Effector memory CD8-positive, alpha-beta T cell (primary cell): ENCODE measurements at places on chromosomes 7 and 10.

- no peak for DNase-seq
- no peak overlapping the region for H3K4me3 ChIP-seq
- no peaks in the 10 kb centered on the region for H3K4me1 ChIP-seq
- H3K36me3 ChIP-seq: no peaks in the 10 kb centered on the region
- peaks cover 21% of the 10 kb centered on the region for H3K27me3 ChIP-seq
These were observed 30.8 kb upstream of the SCIN start for GRCh38 chr7:12539681-12540080.

DNA sequence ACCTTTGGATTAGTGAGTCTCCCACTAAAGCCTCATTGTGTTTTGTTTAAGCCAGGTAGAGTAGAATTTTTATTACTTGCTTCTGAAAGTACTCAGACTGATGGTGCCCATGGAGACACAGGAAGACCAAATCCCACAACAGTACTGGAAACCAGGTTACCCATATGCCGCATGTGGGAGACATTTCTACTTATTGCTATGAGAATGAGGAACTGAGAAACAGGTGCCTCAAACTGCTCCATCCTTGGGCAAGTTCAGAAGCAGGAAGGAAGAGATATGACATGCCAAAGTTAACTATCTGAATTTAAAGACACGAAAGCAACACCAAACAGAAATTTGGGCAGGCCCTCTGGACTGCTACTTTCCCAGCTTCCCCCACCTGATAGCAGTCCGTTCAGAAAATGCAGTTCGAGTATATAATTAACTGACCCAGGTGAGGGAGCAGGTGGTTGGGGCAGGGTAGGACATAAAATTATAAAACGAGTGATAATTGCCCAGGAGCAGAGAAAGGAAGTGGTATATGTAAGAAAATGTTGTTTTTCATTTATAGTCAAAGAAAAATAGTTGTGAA lies 382.3 kb upstream of the MTPN start:
- no peak overlapping the region for H3K27ac ChIP-seq
- H3K36me3 ChIP-seq: peaks cover 3% of the 10 kb centered on the region
- no peaks in the 10 kb centered on the region for H3K4me1 ChIP-seq
- H3K4me3 ChIP-seq: no peak overlapping the region
- no peaks in the 10 kb centered on the region for H3K27me3 ChIP-seq
- DNase-seq: no peak

DNA sequence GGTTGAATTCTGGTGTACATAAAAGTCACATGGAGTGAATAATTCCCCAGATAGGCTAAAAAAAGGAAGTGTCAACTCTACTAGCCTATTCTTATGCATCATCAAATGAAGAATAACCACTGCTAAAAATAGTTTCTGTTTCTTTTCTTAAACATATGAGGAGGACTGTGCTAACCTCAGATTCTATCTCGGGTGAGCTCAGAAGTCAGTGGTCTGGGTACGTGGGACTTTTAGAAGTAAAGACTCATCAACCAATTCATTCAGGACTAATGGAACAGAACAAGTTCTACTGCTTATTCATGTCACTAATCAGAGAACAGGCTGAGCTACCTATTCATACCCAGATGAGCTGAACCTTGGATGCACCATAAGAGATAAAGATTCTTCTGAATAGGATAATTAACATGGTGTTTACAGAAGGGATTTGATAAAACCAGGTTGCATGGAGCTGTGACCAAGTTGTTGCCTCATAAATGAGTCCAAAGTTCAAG lies 9.5 kb upstream of the ASAH2 start:
- H3K36me3 ChIP-seq: no peaks in the 10 kb centered on the region
- no peak for DNase-seq
- H3K4me1 ChIP-seq: peaks cover 9% of the 10 kb centered on the region
- no peak overlapping the region for H3K4me3 ChIP-seq
- H3K27me3 ChIP-seq: peaks cover 54% of the 10 kb centered on the region
- no peak overlapping the region for H3K27ac ChIP-seq

GRCh38 chr10:86419101-86419500 lies 52.5 kb upstream of the GRID1 start:
- no peaks in the 10 kb centered on the region for H3K4me1 ChIP-seq
- H3K27ac ChIP-seq: no peak overlapping the region
- H3K36me3 ChIP-seq: peaks cover 2% of the 10 kb centered on the region
- no peak for DNase-seq
- no peaks in the 10 kb centered on the region for H3K27me3 ChIP-seq

DNA sequence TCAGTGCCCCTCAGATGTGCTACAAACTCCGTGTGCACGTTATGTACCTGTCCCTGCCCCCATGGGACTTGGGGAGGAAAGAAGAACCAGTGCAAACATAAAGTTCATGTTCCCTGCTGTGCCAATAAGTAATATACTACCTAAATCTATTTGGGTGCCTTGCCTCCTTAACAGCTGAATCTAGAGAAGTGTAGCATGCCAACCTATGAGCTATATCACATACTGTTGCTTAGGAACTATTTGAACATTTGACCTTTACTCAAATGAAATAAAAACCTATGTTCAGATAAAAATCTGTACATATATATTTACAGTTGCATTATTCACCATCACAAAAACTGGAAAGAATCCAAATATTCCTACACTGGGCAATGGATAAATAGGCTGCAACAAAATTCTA lies 9.8 kb downstream of the POT1 start:
- peaks cover 35% of the 10 kb centered on the region for H3K4me1 ChIP-seq
- no peak overlapping the region for H3K27ac ChIP-seq
- peaks cover 6% of the 10 kb centered on the region for H3K36me3 ChIP-seq
- DNase-seq: no peak
- no peak overlapping the region for H3K4me3 ChIP-seq

- H3K27ac ChIP-seq: no peak overlapping the region
- H3K4me3 ChIP-seq: no peak overlapping the region
- H3K36me3 ChIP-seq: no peaks in the 10 kb centered on the region
- no peak for DNase-seq
- peaks cover 27% of the 10 kb centered on the region for H3K27me3 ChIP-seq
These were observed 143.4 kb downstream of the TMEM168 start for GRCh38 chr7:112646783-112647182.

- DNase-seq: no peak
- peaks cover 78% of the 10 kb centered on the region for H3K4me1 ChIP-seq
- no peaks in the 10 kb centered on the region for H3K27me3 ChIP-seq
- peaks cover 13% of the 10 kb centered on the region for H3K36me3 ChIP-seq
These were observed 14.0 kb downstream of the RALA start for GRCh38 chr7:39637400-39637799.

DNA sequence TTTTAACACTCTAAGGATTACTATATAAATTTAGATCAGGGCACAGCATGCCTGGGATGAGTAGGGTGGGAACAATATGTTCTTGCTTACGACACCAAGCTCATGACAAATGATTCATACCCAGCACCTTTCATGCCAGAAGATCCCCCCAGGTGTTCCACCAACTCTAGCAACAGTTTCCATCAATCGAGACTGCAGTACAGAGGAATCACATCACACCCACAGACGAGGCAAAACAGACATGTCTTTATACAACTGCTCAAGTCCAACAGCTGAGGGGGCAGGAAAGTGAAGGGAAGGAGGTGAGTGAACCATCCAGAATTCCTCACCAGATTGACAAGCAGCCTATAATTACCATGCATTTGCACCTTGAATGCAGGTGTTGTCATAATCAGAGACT lies 3.6 kb downstream of the SORCS1 start:
- H3K27me3 ChIP-seq: no peaks in the 10 kb centered on the region
- no peak overlapping the region for H3K4me3 ChIP-seq
- no peak overlapping the region for H3K27ac ChIP-seq
- no peak for DNase-seq
- H3K36me3 ChIP-seq: no peaks in the 10 kb centered on the region
- no peaks in the 10 kb centered on the region for H3K4me1 ChIP-seq

GRCh38 chr10:1664333-1664964 lies 72.9 kb downstream of the ADARB2 start:
- no peaks in the 10 kb centered on the region for H3K4me1 ChIP-seq
- no peak for DNase-seq

DNA sequence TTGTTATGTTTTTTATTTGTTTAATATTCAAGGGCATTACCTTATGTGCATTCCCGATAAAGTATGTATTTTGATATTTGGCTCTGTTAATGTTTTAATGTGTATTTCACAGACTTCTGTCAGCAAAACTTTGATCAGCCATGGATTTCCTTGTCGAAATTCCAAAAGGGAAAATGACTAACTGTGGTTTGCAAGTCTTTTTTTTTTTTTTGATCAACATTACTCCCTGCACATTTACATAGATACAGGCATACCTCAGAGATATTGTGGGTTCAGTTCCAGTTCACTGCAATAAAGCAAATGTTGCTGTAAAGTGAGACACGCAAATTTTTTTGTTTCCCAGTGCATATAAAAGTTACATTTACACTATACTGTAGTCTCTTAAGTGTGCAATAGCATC lies 351.9 kb downstream of the CXCL12 start:
- peaks cover 2% of the 10 kb centered on the region for H3K36me3 ChIP-seq
- no peak overlapping the region for H3K27ac ChIP-seq
- H3K27me3 ChIP-seq: peaks cover 33% of the 10 kb centered on the region

DNA sequence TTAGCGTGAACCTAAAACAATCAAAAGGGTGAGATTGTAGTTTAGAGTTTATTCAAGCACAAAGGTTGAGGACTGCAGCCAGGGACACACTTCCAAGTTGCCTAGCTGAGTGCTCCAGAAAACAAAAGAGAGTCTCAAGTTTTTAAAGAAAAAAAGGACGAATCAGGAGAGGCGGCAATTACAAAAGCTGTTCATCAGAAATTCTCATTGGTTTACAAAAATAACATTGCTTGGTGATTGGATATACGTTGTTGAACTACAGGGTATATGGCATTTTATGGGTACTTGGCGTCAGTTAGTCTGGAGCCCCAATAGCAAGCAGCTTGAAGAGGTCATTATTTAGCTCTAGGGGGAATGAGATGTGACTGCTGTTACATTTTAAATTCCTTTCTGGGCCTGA lies 11.5 kb downstream of the ZNF438 start:
- H3K4me1 ChIP-seq: no peaks in the 10 kb centered on the region
- no peak overlapping the region for H3K27ac ChIP-seq
- no peaks in the 10 kb centered on the region for H3K36me3 ChIP-seq
- no peak for DNase-seq
- H3K27me3 ChIP-seq: no peaks in the 10 kb centered on the region
- H3K4me3 ChIP-seq: no peak overlapping the region

DNA sequence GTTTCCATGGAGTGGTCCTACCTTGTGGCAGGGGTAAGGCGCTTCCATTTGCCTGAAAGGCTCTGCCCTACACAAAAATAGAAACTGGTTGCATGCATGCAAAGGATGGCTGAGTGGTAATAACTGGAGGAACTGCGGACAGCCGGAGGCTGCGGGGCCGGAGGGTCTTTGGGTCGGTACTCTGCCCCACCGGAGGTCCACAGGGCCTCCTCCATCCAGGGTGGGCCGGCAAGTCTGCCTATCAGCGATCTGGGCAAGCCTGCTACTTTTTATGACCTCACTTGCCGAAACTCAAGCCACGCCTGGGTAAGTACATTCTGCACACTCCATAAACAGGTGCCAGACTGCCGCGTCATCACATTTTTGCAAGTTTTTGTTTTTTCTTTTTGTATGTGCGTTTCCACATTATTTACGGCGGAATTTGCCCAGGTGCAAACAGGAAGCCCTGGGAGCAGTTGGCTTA lies 30.0 kb downstream of the TACC2 start:
- no peak overlapping the region for H3K27ac ChIP-seq
- peaks cover 5% of the 10 kb centered on the region for H3K27me3 ChIP-seq
- DNase-seq: no peak
- no peak overlapping the region for H3K4me3 ChIP-seq
- no peaks in the 10 kb centered on the region for H3K4me1 ChIP-seq

- no peak for DNase-seq
- H3K27me3 ChIP-seq: no peaks in the 10 kb centered on the region
- H3K36me3 ChIP-seq: no peaks in the 10 kb centered on the region
- no peak overlapping the region for H3K27ac ChIP-seq
- peaks cover 42% of the 10 kb centered on the region for H3K4me1 ChIP-seq
These were observed 42.0 kb downstream of the PRF1 start for GRCh38 chr10:70560511-70560941.

DNA sequence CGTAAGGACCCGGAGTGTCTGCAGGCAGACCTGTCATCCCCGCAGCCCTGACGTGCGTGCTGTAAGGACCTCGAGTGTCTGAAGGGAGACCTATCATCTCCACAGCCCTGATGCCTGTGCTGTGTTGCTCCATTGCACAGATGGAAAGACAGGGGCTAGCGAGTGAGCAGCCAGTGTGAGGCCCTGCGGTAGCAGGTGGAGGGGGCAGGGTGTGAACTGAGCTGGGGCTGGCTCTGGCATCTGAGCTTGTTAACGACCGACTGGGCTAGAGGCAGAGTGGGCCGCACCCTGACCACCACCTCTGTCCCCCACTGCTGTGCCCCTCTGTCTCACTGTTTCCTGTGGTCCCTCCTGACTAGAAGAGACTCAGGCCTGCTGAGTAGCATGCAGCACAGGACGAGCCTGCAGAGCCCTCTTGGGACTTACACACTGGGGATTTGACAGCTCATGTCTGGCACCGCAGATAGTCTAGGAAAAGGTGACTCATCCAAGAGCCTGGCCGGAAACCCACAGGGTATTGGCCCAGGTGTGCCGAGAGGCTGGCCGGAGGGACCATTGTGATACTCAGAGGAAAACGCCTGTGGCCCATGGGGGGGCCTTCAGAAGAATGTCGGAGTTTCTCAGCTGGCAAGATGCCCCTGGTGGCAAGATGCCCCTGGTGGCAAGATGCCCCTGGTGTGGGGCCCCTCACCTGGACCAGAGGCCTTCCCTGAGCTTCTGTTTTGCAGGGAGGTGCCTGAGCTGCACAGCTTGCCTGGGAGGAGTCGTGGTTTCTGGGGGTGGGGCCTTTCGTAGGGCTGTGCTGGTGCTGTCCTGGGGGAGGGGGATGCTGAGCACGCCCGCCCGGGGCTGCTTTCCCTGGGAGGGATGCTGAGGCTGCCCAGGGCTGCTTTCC lies 34.3 kb downstream of the INPP5A start:
- peaks cover 6% of the 10 kb centered on the region for H3K36me3 ChIP-seq
- H3K4me1 ChIP-seq: peaks cover 13% of the 10 kb centered on the region
- no peaks in the 10 kb centered on the region for H3K27me3 ChIP-seq
- H3K4me3 ChIP-seq: no peak overlapping the region
- no peak for DNase-seq

- peaks cover 79% of the 10 kb centered on the region for H3K27me3 ChIP-seq
- no peak for DNase-seq
- H3K27ac ChIP-seq: no peak overlapping the region
These were observed 319 bp upstream of the MMD2 start for GRCh38 chr7:4959306-4959705.

DNA sequence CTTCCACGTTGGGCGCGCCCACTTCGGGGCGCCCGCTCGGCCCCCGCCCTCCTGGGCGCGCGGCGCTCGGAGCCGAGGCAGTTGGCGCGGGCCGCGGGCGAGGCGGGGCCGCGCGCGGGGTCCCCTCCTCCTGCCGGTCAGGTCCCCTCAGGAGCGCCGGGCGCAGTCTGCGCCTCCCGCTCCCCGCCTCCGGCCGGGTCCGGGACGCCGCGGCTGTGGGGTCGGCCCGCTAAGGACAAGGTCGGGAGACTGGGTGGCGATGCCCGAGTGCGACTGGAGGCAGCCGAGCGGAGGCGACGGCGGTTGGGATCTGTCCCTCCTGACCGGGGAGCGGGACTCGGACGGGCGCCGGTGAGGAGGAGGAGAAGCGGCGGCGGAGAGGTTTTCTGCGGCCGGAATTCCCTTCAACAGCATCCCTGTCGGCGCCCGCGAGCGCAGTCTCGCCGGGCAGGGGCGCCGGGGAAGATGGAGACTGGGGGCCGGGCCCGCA lies at the start of gene ATRNL1:
ATRNL1 (plus strand) TSS at position 80 of the 490 bp plus-strand sequence; CDS start at position 466, 386 bp downstream.
- peaks cover 50% of the 10 kb centered on the region for H3K27me3 ChIP-seq
- no peak for DNase-seq
- peak within 1 kb of the TSS; percentile 82 for H3K4me3 ChIP-seq
- H3K4me1 ChIP-seq: peaks cover 13% of the 10 kb centered on the region
- H3K36me3 ChIP-seq: no peaks in the 10 kb centered on the region
